ENCODE measurements at places on chromosomes 13 and 19.
A peak's percentile ranks its signal among the peaks of the same experiment; 100 is the strongest.

DNA sequence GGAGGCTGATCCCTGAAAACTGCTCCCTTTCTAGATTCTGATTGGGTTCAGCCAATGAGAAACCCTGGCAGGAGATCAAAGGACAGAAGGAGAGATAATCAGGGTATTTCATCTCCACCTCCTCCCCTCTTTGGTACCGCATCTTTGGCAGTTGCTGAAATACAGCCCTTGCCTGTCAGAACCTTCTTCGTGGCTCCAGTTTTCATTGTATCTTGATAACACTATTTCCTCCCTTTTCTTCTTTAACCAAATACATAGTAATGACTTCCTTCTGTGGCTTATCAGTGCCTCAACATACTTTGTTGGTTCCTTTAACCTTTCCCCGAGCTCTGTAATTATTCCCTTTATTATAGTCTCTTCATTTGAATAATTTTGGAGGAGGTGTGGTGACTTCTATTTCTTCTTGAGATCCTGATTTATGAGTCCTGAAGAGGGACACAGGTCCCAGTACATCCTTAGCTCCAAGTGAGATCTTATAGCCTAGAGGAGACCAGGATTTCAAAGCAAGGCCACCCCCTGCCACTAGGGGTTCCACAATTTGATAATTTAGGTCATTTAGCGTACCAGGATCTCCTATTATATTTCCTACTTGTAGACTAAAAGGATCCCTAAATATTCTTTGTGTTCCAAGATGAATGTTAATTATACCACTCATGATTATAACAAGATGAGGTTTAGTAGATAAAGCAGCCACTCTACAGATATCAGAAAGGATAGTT, 98.0 kb downstream of the EDNRB start:
- DNase-seq = no peak

DNA sequence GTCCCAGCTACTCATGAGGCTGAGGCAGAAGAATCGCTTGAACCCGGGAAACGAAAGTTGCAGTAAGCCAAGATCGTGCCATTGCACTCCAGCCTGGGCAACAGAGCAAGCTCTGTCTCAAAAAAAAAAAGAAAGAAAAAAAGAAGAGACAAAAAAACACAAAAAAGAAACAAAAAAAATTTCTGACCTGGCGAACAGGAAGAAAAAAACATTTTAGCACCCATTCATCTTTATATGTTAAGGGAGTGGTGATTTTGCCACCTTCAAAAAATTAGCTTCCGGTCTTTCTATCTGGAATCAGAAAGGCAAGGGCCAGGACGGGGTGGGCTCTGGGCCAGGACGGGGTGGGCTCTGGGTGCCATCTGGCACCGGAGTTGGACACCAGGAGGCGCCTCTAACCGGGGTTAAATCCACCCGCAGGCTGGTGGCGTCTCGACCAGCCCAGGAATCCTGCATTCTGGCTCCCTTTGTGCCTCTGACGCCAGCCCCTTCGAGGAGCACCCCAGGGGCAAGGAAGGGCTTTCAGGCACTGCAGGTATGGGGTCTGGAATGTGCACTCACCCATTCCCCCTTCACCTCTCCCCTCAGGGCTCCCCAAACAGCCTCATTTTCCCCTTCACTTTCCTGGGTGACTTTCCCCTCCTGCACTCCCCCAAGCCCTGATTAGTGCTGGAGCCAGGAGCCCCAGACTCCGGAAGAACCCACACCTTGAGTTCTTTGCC, 10.4 kb upstream of the ZSWIM4 start:
- DNase-seq = peak; percentile 86

GRCh38 chr13:77863144-77863543, 55.5 kb downstream of the EDNRB start:
- DNase-seq = no peak

- DNase-seq = no peak
These were observed 113.6 kb downstream of the RNF17 start for GRCh38 chr13:24877531-24877930.

DNA sequence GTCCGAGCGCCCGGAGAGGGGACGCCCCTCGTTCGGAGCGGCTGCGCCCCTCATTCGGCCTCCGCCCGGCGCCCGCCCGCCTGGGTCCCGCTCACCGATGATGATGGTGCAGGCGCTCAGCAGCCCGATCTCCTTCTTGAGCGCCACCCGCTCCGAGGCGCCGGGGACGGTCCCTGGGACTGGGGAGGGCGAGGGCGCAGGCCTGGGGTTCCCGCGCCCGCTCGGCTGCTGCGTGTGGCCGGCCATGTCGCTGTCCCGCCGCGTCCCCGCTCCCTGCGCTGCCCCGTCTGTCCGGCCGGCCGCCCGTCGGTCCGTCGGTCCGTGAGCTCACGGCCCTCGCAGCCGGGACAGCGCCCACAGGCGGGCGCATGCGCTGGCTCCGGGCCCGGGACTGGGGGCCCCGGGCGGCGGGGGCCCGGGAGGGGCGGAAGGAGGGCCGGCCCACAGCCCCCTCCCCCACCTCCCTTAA, at the start of gene SLC7A10:
TSS of gene SLC7A10 (minus strand) at position 393 of the 469 bp plus-strand sequence. CDS start at position 246, 147 bp downstream.
- DNase-seq = no peak

Data from activated CD8-positive, alpha-beta memory T cell treated with anti-CD3 and anti-CD28 coated beads, Interleukin-2, amount 50 U/mL, for 48 hours (primary cell).